Left colon (tissue), 2 donors: ENCODE measurements at places on chromosomes 3 and 15. TPM values are rescaled to one million over a fixed set of nuclear protein-coding genes. Genes with fewer than 3 reads are reported as not detected.

Gene SOX14
- not detected for total RNA-seq

Gene RLBP1
- total RNA-seq, result not detected

Gene COL8A1
- 2.3 TPM for total RNA-seq

Gene WDR49
- total RNA-seq, result not detected

Gene APPL1
- total RNA-seq, result 25.7 TPM

Gene TTC21A
- total RNA-seq, result 8.3 TPM

Gene ARRDC4
- total RNA-seq, result 55.6 TPM

Gene NRG4
- total RNA-seq, result 4.0 TPM

Gene DVL3
- total RNA-seq, result 66.3 TPM

Gene SLC22A14
- total RNA-seq, result not detected

DNA sequence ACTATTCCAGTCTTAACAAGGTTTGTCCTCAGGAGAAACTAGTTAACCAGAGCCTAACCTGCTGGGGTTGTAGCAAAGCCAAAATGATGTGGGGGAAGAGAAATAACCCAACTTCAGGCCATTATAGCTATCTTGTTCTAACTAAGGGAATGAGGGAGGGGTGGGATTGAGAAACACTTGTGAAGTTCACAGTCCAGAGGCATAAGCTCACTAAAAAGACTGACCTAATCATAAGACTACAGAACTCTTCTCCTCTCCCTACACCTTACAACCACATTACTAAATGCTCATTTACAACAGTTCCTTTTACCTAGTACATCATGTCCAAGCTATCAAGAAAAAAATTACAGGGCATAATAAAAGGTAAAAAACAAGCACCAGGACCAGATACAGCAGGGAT, 52.8 kb downstream of the UBE3A start:
- no peak for DNase-seq

DNA sequence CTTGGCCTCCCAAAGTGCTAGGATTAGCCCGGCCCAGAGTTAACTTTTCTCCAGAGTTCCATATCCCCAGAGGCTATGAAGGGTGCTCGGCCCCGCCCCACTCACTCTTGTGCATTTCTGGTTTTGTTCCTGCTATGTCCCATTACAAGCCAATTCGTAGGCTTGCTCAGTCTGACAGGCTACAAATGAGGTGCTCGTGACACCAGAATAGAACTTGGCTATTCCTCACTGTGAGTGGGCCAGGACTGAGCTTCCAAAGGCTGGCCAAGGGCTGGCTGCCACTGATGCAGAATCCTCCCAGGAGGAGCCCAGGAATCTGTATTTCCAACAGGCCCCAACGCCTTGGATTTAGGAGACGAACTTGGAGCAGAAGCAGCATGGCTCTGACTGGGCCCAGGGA, 282.7 kb upstream of the C2CD4B start:
- no peak for DNase-seq

DNA sequence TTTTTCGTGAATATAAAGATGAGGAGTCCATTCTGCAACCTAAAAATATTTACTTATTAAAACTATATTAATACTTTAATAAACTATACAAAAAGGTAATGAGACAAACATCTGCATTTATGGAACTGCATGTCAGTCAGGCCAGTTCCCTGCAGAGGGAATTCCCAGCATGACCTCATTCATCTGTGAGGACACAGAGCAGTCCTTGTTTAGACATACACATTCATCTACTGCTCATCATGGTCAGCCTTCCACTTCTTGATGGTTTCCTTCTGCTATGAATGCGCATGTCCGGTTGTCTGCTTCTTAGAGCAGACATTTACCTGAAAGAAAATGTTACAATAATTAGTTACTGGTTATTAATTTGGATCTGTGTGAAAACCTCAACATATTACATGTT, 3.3 kb upstream of the ACTR8 start:
- no peak for DNase-seq

- no peak for DNase-seq
Observed at GRCh38 chr3:72006631-72007556, 221.9 kb upstream of the PROK2 start.

GRCh38 chr15:101191242-101191641, 60.6 kb downstream of the CHSY1 start:
- DNase-seq, result no peak

GRCh38 chr3:154783061-154783460, 297.1 kb upstream of the MME start:
- DNase-seq, result no peak

GRCh38 chr3:122481390-122481789, 33.3 kb downstream of the KPNA1 start:
- DNase-seq, result no peak

DNA sequence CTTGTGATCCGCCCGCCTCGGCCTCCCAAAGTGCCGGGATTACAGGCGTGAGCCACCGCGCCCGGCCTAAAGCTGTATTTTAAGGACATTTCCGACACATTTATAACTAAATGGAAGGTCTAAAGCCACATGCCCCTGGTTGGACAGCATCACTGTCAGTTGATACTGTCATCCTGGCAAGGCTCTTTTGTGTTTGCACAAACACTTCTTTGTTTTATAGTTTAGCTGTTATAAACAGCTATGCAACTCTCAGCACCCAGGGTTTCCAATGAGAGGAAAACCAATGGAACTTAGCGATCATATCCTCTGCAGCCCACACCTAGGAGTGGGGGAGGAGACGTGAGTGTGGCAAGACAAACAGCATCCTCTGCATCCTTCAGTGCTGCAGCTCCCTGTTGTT, 19.7 kb downstream of the NIPA1 start:
- no peak for DNase-seq

- no peak for DNase-seq
Observed at GRCh38 chr3:161393310-161393709, 22.0 kb upstream of the SPTSSB start.

DNA sequence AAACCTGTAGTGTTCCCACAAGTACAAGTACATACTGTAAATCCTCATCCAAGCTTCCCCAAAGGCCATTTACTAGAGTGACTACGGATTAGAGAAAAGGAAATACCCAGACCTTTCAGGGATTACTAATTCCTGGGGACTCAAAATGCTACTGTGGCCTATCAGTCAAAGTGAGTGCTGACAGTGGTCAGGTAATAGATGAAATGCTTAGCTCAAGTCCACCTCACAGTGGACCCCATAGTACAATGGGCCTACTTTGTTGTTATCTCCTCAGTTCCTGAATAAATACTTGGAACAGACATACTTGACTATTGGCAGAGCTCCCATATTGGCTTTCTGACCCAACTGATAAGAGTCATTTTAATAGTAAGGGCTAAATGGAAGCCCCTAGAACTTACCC, 61.6 kb downstream of the MAP4 start:
- no peak for DNase-seq

DNA sequence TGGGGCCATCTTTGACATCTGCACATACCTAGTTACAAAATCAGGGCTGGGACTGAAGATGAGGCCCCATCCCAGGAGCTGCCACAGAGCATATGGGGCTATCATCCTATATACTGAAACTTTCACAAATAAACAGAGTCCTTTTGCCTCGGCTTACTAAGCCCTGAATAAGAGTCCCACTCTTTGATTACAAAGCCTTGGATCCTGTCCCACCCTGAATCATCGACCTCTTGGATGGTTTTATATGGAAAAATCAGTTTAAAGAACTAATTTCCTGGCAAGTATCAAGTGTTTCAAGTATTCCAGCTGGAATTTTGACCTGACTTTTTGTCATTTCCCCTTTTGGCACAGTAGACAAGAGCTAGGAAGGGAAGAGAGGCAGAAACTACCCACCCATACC, 331.3 kb upstream of the FRG2C start:
- no peak for DNase-seq

DNA sequence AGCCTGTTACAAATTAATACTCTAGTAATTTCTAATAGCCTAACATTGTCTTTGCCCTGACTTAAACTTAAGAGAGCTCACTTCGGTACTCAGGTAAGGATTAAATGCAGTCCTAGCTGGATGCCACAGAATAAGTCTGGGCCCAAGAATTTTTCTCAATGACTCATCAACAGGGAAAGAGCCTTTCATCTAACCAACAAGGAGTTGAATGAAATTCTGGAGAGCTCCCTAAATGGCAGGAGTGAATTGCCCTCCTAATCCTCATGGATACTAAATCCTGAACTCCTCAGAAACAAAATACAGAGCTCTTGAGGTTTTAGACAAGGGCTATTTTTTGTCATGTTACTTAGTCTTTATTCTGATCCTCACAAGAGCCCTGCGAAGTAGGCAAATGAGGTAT, 159.5 kb downstream of the PLCH1 start:
- no peak for DNase-seq

GRCh38 chr3:16476636-16477035, 36.9 kb downstream of the RFTN1 start:
- no peak for DNase-seq

- DNase-seq, result no peak
Observed at GRCh38 chr3:94241986-94242385, 179.1 kb downstream of the NSUN3 start.

DNA sequence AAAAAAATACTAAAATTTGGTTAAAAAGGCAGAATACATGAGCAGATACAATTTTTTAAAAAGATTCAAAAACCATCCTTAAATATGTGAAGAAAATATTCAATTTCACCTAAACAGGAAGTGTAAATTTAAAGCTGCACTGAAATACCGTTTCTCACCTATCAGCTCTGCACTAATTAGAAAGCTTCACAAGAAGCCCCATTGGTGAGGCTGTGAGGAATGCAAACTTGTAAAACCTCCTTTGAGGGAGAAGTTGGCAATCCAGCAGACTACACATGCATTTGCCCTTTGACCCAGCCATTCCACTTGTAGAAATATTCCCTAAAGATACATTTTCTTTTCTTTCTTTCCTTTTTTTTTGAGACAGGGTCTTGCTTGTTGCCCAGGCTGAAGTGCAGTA, 18.8 kb downstream of the BLM start:
- no peak for DNase-seq

DNA sequence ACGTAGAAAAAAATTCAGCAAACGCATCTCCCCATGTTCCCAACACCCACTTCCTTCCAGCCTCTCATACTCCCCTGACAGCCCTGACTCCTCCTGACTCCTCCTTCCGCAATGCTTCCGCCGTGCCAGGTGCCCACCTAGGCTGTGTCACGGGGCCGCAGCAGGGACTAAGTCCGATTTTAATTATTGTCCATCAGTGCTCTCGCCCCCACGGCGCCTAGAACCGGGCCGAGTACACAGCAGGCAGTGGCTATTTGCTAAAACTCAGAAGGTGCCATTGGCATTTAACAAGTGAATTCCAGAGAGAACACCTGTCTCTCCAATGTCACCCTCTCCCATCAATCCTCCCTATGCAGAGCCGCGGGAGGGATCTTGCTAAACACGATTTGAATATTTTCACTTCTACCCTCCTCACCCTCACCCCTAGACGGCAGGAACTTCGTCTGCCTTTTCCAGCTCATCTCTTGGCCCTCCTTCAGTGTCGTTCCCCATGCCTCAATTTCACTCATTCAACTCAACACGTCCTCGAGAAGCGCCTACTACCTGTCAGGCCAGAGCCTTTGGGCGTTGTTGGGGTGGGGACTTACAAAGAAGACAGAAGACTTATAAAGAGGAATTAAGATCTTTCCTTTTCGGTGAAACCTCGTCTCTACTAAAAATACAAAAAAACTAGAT, 11.5 kb upstream of the SHF start:
- peak; percentile 52 for DNase-seq

GRCh38 chr3:141796081-141796888, 33.1 kb downstream of the GRK7 start:
- peak; percentile 73 for DNase-seq

DNA sequence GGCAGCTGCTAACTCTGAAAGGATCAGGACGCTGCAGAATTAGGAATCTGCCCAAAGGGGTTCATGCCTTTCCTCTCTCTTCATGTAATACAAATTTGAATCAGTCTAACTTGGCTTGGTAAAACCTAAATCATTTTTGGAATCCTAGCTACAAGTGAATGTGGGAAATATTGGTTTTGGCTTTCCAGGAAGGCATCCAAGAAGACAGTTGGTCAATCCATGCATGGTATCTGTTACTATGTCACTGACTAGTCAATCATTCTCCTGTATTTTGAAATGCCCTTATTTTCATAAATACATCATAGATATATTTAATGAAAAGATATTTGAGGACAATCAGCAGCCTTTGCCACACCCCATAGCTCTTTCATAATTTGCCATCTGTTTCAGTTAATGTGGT, 7.5 kb upstream of the PLS1 start:
- DNase-seq, result no peak

DNA sequence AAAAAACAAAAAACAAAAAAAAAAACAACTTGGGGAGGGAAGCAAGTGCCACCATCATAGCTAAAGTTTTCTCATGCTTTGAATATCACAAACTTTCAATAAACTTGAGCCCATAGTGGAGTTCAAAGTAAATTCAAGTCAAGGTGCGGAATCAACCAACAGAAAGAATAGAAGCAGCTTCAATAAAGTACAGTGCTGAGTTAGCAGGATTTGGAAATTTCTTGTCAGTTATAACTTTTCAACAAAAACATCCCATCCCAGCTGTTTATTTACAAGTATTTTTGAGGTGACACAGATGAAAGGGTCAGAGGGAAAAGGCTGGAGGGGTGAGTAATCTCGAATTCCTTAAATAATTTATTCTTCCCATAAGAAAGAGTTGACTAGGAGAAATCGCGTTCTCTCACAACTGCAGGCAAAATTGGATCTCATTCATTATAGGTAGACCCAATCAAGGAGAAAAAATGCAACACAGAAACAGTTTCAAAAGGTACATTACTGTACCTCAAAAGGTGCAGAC, 477.4 kb upstream of the RASGRP1 start:
- DNase-seq, result no peak

GRCh38 chr3:37588758-37589157, 272.9 kb upstream of the CTDSPL start:
- DNase-seq, result no peak

DNA sequence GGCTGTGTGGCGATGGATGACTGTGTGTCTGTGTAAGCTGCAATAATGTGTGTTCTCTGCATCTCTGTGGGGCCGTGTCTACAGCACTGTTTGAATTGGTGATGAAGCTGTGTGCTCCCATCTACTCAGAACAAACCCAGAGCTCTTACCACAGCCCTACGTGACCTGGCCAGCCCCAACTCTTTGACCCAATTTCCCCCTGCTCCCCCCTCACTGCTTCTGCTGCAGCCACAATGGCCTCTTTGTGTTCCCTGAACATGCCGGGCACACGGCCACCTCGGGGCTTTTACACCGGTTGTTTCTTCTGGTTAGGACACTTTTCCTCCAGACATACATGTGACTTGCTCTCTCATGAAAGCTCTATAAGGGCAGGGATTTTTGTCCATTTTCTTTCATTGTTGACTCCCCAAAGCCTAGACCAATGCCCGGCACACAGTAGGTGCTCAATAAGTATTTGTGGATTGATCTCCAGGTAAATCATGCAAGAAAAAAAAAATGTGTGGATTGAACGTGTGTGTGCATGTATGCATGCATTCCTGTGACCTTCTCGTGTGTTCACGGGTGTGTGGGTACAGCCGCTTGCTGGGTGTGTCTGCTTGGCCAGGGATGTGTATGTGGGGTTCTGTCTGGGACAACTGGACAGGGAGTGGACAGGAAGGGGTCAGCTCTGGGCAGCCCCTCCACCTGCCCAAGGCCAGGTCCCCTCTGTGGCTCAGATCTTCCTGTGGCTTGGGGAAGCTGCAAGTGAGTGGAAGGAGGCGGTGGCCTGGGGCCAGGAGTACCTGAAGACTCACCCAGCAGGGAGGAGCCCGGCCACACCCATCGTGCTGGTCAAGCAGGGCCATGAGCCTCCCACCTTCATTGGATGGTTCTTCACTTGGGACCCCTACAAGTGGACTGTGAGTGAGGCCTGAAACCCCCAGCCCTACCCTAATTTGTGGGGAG, 14.8 kb downstream of the VILL start:
- peak; percentile 78 for DNase-seq

- no peak for DNase-seq
Observed at GRCh38 chr3:14154895-14155440, 23.4 kb downstream of the XPC start.
